SK-N-DZ (cell line): ENCODE measurements at places on chromosomes 2 and 18.

DNA sequence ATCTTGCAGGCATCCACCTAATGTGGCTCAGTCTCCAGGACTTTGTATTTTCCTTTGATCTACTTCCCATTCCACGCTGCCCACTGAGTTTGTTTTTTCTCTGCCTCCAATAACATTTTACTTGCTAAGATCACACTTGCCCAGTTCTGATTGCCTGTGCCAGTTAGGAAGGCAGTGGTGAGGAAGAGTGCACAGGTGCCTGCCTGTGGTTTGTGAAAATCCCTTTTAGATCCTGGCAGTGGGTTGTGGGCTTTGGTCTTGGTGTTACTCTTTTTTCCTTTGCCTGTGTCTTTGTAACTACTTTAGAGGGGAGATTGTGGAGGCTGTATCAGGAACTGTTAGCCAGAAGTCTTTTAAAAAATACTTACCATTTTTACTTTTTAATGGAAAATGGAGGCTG is 36.9 kb upstream of the KCNG2 start:
- no peak for DNase-seq

DNA sequence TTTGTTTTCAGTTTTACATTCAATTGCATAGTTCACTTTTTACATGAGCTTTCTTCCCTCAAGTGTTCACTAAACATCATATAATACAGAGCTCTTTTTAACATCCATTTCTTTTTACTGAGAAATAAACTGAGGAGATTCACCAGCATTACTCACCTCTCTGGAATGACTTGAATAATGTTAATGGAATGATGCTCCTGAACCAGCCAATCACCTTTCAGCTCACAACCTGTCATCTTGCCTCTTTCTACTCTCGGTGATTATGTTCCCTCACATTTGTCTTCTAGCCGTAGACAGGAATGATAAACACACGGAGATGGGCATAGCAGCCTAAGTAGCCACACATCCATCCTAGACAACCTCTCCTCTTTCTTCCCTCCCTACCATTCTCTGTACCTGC is 301.7 kb downstream of the PAX3 start:
- no peak for DNase-seq

DNA sequence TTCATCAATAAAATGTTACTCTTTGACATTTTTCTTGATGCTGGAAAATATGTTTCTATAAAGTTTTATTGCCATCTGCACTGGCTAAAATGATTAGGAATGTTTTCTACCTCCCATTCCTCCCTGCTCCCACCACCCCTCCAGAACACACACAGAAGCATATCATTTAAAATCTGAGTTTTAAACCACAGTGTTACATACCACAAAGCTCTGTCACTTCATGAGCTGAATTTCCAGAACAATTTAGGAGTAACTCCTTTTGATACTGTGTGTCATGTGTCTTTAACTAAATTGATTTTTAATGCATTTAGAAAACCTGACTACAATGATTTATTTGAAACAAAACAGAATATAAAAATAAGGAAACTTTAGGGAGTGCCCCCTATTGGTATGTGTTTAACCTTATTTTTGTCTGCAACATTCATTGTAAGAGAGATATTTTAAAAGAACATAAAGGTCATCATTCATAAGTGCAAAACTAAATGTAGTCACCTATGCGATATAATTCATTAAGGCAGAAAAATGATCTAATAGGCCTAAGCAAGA is 52.0 kb downstream of the FEZ2 start:
- no peak for DNase-seq

GRCh38 chr2:207219081-207219630 is 53.4 kb upstream of the KLF7 start:
- no peak for DNase-seq

- DNase-seq, result no peak
Observed at GRCh38 chr2:99424371-99424770, 65.4 kb downstream of the REV1 start.

DNA sequence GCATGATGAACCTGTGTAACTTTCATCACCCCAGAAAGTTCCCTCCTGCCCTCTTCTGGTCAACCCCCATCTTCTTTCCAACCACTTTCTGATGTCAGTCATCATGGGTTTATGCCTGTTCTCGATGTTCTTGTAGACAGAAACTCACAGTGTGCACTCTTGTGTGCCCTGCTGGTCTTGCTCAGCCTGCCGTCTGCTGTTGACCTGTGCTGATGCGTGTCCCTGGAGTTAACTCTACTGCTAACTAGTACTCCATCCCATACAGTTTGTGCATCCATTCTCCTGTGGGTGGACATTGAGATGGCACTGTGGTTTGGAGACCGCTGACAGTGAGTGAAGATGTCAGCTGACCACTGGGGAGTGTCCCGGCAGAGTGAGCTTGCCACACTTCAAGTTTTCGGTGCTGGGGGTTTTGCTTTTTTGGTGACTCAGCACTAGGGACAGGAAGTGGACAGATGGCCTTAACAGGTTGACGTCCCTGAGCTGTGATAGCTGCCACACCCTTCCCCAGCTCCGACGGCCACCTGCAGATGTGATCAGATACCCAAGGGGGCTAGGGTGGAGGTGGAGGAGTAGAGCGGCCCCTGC is 14.8 kb downstream of the KLHL29 start:
- no peak for DNase-seq

DNA sequence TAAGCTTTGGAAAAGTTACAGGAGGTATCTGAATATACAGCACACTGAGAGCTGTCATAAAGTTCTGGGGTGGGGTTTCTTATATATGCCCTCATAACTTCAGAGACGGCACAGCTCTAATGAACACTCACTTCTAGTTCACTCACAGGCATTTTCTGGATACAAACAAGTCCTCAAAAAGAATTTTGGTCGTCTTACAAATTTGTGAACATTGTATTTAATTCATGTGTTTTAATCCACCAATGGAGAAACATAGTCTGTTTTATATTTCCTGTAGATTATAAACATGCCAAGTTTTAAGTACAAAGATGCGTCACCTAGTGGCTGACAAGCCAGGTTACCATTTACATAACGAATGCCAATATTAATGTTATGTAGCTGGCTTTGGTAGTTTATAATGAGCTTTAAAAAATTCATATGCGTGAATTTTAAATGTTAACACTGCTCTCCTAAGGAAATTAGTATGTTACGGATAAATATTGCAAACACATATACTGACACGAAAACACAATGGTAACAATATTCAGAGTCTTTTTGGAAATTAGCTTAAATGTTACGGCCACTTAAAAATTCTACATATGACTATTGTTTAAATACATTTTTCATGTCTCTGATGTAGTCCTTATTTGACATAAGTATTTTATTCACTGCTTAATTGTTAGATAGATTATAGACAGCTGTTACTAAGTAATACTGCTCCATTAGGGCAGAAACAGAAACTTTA is 2.5 kb downstream of the COL3A1 start:
- no peak for DNase-seq
